ENCODE measurements at places on chromosomes 3 and 15. TPM values are rescaled to one million over a fixed set of nuclear protein-coding genes. Genes with fewer than 3 reads are reported as not detected.

CLDN11 gene
- polyA plus RNA-seq = 0.45 TPM

ZIC1 gene
- polyA plus RNA-seq = not detected

GOLIM4 gene
- polyA plus RNA-seq = 47.4 TPM

TNFAIP8L3 gene
- 8.4 TPM for polyA plus RNA-seq

TMEM62 gene
- 26.5 TPM for polyA plus RNA-seq

RARRES1 gene
- polyA plus RNA-seq = 165 TPM

TIPARP gene
- polyA plus RNA-seq = 18.1 TPM

CP gene
- polyA plus RNA-seq = 3.8 TPM

FETUB gene
- polyA plus RNA-seq = not detected

ATP10A gene
- polyA plus RNA-seq = 0.27 TPM

CPNE9 gene
- polyA plus RNA-seq = not detected

ASB14 gene
- polyA plus RNA-seq = 0.74 TPM

GASK1A gene
- polyA plus RNA-seq = 2.4 TPM

CCR3 gene
- polyA plus RNA-seq = not detected

MST1R gene
- polyA plus RNA-seq = 46.8 TPM

UACA gene
- 60.3 TPM for polyA plus RNA-seq

SH3GL3 gene
- 0.16 TPM for polyA plus RNA-seq

KNG1 gene
- polyA plus RNA-seq = not detected

LIPC gene
- polyA plus RNA-seq = 1.4 TPM

STRIT1 gene
- polyA plus RNA-seq = 0.18 TPM

SLC28A1 gene
- polyA plus RNA-seq = 4.4 TPM

MEIS2 gene
- 11.8 TPM for polyA plus RNA-seq

EXD1 gene
- polyA plus RNA-seq = 0.27 TPM

LTK gene
- polyA plus RNA-seq = 48.4 TPM

HIGD1A gene
- polyA plus RNA-seq = 333 TPM

GOLGB1 gene
- polyA plus RNA-seq = 17.3 TPM

KLHL18 gene
- 8.8 TPM for polyA plus RNA-seq

EPHA3 gene
- 0.88 TPM for polyA plus RNA-seq

CIB2 gene
- 56.2 TPM for polyA plus RNA-seq

TRPM1 gene
- not detected for polyA plus RNA-seq

PLCH1 gene
- polyA plus RNA-seq = 1.4 TPM

NDUFAF3 gene
- polyA plus RNA-seq = 82.4 TPM

RHCG gene
- polyA plus RNA-seq = 0.16 TPM

NR1I2 gene
- polyA plus RNA-seq = 105 TPM

STAC gene
- polyA plus RNA-seq = 0.52 TPM

LYZL4 gene
- polyA plus RNA-seq = not detected

EFCAB12 gene
- 0.67 TPM for polyA plus RNA-seq

EPHB3 gene
- polyA plus RNA-seq = 15.9 TPM

GDPGP1 gene
- 7.5 TPM for polyA plus RNA-seq

SHF gene
- 9.5 TPM for polyA plus RNA-seq

SLC25A36 gene
- polyA plus RNA-seq = 28.2 TPM

ACOX2 gene
- 68.6 TPM for polyA plus RNA-seq

PIGZ gene
- 2.3 TPM for polyA plus RNA-seq

ARGFX gene
- not detected for polyA plus RNA-seq

ST6GAL1 gene
- 18.2 TPM for polyA plus RNA-seq

Measured in small intestine (tissue), 16 donors.